ENCODE measurements at places on chromosomes 4 and X.

DNA sequence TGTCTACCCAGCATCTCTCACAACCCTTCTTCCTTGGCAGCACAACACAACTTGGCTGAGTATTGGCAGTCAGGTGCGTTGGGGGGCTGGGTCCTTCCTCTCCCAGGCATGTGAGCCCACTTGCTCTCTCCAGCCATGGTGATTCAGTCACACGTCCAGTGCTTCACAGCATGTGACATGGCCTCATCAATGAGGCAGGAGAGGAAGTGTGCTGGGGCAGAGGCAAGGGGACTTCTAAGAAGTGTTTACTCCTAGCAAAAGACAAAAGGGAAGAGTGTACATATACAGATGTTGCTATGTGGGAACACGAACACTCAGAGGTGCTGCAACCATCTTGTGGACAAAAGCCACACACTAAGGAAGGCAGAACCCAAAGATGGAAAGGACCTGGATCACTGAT is 380.8 kb downstream of the FBXW7 start:
- DNase-seq: no peak

GRCh38 chr4:153488006-153488891 is 22.1 kb downstream of the TMEM131L start:
- DNase-seq: no peak

GRCh38 chrX:30538271-30538670 is 39.3 kb downstream of the TASL start:
- DNase-seq: no peak

- no peak for DNase-seq
Measured at GRCh38 chr4:61604054-61604453, 403.9 kb downstream of the ADGRL3 start.

- no peak for DNase-seq
Measured at GRCh38 chrX:17039826-17040225, 93.4 kb downstream of the REPS2 start.

Data from NCI-H774 (cell line).